Activated CD8-positive, alpha-beta memory T cell treated with anti-CD3 and anti-CD28 coated beads for 1 hour (primary cell): ENCODE measurements at places on chromosomes 16 and 17.

DNA sequence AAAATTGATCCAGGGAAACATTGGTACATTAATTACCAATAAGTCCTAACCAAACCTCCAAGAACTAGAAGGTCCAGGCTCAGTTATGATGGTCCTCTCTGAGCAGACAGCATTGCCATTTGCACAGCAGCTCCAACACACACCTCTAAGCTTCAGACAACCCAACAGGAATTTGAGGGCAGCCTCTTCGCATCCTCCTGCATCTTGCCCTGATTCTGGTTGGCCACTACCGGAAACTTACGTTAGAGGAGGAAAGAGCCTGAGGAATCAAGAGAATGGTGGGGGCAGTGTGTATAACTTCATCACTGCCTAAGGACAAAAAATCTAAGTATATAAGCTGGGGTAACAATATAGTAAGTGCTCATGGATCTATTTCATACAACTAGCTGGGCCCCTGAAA, 15.7 kb downstream of the FAM117A start:
- DNase-seq: no peak

DNA sequence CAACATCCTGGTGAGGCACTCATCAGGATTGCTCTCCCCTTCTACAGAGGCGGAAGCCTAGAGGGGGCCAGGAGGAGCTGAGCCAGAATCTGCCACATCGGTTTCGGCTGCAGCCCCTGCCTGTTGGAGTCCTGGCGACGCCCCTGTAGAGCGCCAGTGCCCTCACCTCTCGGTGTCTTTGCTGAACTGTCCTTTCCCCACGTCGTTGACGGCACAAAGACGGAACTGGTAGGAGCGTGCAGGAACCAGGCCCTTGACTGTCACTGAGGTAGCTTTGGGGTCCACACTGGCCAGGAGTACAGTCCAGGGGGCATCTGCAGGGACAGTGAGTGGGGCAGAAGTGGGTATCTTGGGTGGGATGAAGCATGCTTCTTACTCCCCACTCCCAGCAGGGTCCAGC, 110.3 kb upstream of the CDC42EP4 start:
- DNase-seq: no peak

GRCh38 chr17:79120259-79120658, 45.6 kb downstream of the ENGASE start:
- DNase-seq: no peak

GRCh38 chr16:9372934-9373890, 281.8 kb downstream of the HAPSTR1 start:
- no peak for DNase-seq

DNA sequence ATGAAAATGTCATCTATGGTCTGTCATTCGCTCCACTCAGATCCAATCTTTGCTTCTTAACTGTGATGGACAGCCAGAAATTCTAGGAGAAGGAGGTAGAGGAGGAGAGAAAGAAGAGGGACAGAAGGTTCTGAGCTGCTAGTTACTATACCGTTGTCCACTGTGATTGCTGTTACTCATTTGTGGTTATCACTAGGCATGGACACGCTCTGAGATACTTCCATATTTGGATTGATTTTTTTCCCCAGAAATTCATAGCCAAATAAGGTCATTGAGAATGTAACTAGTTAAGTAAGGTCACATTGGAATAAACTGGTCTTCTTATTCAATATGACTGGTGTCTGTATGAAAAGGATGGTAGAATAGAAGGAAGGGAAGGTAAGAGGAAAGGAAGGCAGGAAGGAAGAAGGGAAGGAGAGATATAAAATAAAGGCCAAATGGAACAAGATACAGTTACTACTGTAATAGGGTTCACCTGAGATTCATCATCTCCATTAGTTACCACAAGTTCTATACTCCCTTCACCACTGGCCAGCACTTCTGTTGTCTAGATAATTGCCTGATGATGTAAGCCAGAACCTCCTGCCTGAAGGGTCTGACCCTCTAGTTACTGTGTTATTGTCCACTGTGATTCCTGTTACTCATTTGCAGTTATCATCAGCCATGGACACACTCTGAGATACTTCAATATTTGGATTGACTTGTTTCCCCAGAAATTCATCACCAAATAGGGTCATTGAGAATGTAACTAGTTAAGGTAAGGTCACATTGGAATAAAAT, 2.9 kb downstream of the KRTAP9-7 start:
- no peak for DNase-seq

DNA sequence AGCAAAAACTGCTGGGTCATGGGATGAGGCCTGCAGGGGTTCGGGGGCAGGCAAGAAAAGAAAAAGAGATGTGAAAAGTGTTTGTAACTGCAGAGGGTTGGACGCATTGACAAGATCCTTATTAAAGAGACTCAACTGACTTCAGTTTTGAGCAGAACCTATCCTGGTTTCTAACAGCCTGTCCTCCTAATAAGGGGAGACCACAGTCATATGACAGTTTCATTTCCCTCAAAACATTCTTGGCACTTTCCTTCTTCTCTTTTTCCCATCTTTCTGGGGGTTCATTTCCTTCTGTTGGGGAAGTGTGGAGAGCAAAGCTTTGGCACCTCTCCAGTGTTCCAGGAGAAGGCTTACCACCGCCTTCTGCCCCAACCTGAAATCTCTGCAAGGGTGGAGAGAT, 118.5 kb downstream of the MAF start:
- DNase-seq: no peak

DNA sequence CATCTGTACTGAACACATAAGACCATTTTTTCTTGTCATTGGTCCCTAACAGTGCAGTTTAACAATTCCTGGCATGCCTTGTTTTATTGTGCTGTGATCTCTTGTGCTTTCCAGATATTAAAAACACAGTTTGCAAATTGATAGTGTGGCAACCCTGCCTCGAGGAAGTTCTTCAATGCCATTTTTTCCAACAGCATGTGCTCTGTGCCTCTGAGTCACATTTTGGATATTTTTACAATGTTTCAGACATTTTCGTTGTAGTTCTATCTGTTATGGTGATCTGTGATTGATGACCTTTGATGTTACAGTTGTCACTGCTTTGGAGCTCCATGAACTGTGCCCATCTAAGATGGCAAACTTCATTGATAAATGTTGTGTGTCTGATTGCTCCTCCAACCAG, 66.2 kb downstream of the GOSR1 start:
- DNase-seq: no peak

- no peak for DNase-seq
Observed at GRCh38 chr16:66842765-66843164, 1.4 kb upstream of the CA7 start.

- DNase-seq: no peak
Observed at GRCh38 chr16:30355954-30356308, 823 bp upstream of the CD2BP2 start.

DNA sequence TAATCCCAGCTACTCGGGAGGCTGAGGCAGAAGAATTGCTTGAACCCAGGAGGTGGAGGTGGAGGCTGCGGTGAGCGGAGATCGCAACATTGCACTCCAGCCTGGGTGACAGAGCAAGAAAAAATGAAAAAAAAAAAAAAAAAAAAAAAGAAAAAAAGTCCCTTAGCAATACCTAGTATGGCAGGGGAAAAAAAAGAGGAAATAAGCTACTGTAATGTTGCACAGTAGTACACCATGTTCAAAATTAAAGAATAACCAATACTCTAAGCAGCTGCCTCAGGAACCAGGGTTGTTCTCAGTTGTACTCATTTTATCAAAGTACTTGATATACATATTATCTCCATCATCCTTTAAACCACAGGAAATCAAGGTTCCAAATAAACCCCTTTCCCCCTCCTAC, 17.3 kb upstream of the TXNDC11 start:
- no peak for DNase-seq

DNA sequence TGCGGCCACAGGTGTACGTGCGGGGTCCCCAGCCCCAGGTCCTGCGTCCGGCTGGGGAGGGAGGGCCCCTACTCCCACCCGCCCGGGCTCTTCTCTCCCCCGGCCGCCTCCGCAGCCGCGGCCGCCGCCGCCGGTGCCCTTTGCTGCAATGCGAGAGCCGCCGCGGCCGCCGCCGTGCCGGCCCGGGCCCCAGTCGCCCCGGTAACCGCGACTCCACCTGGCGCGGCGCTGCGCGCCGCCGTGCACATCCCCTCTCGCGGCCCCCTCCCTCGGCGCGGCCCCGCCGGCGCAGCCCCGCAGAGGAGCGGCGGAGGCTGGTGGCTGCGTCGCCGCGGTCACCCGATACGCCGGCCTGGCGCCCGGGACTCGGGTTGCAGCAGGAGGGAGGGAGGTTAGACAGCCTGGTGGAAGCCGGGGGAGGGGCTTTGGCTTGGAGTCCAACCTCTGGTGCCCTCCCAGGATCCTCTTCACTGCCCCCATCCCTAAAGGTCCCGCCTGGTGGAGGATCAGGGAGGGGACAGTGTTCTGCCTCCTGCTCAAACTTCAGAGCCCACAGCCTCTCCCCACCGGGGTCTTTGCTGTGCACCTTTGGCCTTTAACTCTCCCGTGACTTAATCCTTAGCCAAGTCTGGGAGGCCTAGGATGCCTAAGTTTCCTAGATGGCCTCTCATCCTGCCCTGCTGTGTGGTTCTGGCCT, 32.9 kb downstream of the SRCIN1 start:
- DNase-seq: no peak

DNA sequence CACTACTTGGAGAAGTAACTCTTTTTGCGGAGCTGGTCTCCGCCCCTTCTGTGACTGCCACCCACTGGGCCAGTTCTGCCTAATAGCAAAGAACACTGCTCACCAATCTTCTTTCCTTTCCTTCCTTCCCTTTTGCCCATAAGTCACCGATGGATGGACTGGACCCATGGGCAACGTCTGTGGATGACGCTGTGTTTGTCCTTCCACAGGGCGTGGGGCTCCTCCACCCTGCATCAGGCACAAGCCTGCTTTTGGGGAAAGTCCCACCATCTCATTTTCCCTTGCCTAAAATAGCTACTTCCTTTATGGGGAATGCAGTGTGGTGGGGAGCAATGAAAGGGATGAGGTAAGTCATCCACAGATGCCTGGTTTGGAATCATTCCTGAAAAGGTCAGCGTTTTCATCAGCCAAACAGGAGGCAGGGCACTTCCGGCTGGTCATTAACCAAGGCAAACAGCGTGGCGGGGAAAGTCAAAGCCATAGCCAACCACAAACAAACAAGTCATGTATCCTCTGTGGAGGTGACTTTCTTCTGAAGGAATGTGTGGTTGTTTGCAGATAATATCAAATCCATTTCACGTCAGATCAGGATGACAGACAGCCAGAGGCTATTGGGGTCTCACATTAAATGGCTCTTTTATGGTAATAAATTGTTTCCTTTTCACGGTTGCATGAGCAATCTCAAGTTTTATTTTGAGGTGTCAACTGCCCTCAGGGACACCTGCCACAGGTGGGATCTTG, 30.7 kb upstream of the MED9 start:
- DNase-seq: no peak

GRCh38 chr17:72702136-72702735, 390.3 kb downstream of the SLC39A11 start:
- DNase-seq: no peak

- no peak for DNase-seq
Observed at GRCh38 chr16:66891360-66891759, 11.0 kb downstream of the PDP2 start.

DNA sequence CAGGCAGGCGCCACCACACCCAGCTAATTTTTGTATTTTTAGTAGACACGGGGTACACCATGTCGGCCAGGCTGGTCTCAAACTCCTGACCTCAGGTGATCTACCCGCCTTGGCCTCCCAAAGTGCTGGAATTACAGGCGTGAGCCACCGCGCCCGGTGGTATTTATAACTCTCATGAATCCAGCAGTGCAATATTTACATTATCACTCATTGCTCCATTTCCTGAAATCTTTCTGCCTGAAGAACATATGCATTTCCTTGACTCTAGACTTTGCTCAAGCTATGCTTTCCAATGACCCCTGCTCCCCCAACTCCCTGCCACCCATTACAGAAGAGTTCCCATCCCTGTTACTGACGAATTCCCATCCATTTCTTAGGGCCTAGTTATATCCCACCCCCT, 19.7 kb upstream of the NDUFAB1 start:
- no peak for DNase-seq

DNA sequence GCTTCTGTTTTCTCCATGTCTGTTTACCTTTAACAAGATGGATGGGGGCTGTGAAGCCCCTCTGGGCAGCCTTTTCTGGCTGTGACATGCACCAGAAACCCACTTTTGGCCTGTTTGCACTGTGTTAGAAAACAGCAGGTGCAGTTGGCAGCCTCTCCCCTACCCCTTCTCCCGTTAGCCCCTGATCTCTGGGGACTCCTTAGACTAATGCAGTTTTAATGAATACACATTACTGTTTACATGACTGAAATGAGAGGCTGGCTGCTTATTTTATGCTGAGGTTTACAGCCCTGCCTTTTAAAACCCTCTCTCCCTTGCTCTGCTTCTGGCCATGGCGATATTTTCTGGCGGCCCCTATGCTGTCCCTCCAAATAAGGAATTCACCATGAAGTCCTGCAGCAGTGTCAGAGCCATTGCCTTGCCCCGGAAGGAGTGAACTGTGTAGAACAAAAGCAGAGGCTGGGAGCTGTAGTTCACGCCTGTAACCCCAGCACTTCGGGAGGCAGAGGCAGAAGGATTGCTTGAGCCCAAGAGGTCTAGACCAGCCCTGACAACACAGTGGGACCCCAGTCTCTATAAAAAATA, 79.3 kb downstream of the PRKCB start:
- no peak for DNase-seq

- DNase-seq: no peak
Observed at GRCh38 chr17:61519139-61519538, 66.9 kb downstream of the TBX4 start.

DNA sequence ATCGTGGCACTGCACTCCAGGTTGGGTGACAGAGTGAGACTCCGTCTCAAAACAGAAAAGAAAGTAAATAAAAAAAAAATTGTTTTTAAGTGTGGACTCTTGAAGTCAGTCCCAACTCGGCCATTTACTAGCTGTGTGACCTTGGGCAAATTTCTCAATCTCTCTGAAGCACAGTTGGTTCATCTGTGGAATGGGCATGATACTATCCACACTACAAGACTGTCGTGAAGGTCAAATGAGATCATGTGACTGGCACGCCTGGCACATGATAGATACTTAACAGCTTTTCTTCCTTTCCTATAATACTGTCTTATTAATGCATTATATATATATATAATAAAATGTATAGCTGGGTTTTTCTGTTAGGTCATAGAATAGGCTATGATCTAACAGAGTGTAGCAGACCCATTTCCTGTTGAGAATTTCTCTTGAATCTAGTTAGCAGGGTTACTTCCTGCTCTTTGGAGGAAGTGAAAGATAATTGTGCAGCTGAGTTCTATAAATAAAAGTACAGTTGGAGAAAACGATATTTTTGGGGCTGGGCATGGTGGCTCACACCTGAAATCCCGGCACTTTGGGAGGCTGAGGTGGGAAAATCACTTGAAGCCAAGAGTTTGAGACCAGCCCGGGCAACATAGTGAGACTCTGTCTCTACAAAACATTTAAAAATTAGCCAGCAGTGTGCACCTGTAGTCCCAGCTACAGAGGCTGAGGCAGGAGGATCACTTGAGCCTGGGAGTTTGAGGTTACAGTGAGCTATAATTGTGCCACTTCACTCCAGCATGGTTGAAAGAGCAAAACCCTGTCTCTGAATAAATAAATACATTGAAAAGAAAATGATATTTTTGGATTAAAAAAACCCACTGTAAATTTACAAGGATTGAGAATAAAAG, 7.3 kb downstream of the MILR1 start:
- no peak for DNase-seq

- no peak for DNase-seq
Observed at GRCh38 chr16:67528222-67528869, at the start of gene RIPOR1. Gene RIPOR1 (plus strand): TSS chr16:67528829. CDS start chr16:67538447, 9,618 bp downstream.

- no peak for DNase-seq
Observed at GRCh38 chr17:51322390-51323029, 62.2 kb downstream of the UTP18 start.
